ENCODE measurements at places on chromosomes 2 and 18.

- DNase-seq, result no peak
Observed at GRCh38 chr2:75503048-75503607, 57.6 kb downstream of the EVA1A start.

DNA sequence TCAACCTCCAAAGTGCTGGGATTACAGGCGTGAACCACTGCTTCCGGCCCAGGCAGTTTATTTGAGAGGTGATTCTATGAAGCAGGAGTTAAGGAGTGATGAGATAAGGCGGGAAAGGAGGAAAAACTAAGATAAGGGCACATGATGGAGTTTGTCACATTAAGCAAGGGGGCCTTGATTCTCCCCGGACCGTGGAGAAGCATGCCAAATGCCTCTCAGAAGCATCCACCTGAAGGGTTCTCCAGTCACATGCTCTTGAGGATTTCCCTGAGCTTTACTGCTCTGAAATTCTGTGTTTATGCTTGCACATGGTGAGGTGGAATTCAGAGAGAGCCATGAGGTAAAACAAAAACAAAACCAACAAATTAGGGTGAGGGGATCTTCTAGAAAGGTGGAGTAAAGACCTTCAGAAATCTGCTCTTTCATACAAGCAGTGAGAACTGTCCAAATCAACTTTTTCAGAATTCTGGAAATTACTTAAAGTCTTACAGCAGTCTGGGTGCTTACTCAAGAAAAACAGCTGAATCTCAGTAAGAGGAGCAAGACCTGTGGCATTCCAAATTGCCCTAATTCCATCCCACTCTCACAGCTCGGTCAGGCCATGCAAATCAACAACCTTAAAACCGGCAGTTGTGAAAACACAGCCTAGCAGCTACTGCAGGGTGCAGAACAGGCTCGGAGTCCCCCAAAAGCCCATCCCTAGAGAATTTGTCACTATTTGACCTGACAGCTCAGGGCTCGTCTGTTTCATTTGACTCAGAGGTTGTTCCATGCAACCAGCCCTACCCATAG, 69.1 kb upstream of the CTLA4 start:
- no peak for DNase-seq

- DNase-seq, result no peak
Observed at GRCh38 chr2:128775914-128776285, 457.2 kb upstream of the HS6ST1 start.

- DNase-seq, result no peak
Observed at GRCh38 chr2:68747900-68748299, 13.3 kb downstream of the ARHGAP25 start.

GRCh38 chr2:112772322-112772721, 7.9 kb upstream of the CKAP2L start:
- no peak for DNase-seq

- no peak for DNase-seq
Observed at GRCh38 chr2:71603851-71604725, 150.7 kb downstream of the DYSF start.

- DNase-seq, result no peak
Observed at GRCh38 chr2:230043025-230043424, 25.7 kb downstream of the SLC16A14 start.

GRCh38 chr2:151153601-151154000, 108.1 kb downstream of the RBM43 start:
- DNase-seq, result no peak

DNA sequence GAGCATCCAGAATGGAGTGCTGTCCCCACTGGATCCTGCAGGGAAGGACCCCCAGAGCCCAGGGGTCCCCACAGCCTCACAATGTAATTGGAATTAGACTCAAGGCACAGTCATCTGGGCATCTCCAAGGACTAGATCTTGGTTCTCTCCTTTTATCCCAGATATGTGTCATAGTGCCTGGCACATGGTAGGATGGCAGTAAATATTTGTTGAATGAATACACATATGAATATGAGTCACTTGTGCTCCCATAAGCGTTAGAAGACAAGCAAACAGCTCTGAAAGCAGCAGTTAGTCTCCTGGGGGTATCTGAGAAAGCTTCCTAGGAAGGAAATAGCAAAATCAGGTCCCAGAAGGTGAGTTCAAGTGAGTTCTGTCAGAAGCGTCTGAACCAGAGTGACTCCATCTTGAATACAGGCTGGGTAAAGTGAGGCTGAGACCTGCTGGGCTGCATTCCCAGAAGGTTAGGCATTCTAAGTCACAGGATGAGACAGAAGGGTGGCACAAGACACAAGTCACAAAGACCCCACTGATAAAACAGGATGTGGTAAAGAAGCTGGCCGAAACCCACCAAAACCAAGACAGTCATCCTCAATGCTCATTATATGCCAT, 234.1 kb upstream of the ID2 start:
- no peak for DNase-seq

DNA sequence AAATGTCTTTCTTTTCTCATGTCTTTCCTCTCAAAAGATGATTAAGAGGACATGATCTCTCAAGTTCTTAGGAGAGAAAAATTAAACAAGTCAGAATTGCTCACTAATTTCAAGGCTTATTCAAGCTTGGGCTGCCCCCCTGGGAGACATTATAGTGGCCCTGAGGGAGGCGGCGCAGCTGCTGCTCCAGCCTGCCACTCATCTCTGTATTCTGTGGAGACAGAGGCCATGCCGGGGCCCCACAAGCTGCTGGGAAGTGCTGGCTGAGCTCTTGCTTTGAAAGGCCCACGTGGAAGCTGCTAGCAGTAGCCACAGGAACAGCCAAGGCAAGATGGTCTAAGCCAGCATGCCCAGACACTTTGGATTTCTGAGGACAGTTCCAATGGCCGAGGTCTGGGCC, 267.4 kb downstream of the LNPK start:
- DNase-seq, result no peak

DNA sequence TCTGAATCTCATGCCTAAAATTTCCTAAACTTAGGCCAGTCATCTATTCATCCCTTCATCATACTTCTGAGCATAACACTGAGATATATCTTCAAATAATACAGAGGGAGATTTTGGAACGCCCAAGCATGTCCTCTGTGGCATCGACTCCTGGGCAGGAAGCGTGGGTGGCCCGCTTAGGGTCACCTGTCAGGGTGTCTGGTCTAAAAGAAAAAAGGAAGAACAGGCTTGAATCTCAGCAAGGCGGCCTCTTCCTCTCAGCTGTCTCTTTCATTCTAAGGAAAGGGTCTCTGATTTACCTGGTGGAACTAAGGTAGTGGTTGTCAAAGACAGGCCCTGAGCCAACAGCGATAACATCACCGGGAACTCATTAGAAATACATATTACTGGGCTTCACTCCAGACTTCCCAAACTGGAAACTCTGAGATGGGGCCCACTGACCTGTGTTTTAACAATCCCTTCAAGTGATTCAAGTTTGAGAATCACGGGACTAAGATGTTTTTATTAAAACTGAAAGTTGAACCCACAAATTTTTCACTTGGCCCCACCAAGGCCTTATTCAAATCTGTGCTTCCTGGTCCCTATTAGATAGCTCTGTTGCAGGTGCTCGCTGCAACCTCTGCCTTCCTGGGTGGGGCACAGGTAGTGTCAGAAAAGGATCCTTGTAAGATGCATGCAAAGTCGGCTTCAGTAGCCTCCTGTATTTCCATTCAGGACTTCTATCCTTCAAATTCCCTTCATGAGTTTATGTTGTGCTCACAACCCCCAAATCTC, 162.3 kb upstream of the CCDC68 start:
- DNase-seq, result no peak

DNA sequence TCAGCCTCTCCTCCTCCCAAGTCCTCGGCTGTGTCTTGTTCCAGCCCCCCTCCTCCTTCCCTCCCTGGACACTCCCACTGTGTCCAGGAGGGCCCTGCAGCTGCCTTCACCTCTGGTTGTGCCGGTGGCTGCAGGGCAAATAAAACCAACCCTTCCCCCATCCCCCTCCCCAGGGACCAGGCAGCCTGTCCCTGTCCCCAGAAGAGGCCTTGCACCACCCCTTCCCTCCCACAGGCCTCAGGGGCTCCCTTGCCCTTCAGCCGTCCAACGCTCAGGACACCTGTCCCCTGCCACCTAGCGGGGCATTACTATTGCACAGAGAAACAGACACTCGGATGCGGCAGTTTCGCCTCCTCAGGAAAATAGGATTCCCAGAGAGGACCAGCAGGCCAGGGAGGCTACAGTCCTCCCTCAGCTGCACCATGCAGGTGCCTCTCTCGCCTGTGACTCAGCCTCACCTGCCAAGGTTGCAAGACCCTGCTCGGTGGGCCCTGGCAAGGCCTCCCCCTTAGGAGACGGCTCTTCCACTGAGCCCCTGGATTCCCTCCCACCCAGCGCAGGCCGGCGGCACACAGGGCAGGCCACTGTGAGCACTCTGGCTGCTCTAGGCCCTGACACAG, 5.5 kb upstream of the GPC1 start:
- no peak for DNase-seq

DNA sequence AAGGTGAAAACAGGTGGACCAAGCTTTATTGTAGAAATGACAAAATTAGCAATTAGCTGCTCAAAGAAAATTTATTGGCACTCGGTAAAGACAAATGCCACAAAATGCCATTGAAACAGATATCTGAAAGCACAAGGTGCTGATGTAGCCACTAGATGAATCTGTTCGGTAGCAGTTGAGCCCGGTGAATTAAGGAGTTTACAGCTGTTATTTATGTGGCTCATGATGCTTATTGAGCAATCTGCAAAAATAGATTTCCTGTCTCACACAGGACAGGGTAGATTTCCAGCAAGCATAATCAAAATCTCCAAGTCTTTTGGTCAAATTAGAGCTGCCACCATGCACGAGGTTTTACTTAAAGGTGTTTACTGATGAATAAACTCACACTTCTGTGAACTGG, 182.2 kb downstream of the PPP1R1C start:
- DNase-seq, result no peak

DNA sequence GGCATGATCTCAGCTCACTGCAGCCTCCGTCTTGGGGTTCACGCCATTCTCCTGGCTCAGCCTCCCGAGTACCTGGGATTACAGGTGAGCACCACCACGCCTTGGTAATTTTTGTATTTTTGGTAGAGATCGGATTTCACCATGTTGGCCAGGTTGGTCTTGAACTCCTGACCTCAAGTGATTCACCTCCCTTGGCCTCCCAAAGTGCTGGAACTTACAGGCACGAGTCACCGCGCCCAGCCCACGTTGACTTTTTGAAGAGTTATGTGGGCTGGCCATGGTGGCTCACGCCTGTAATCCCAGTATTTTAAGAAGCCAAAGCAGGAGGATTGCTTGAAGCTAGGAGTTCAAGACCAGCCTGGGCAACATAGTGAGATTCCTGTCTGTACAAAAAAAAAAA, 20.8 kb downstream of the CCL20 start:
- DNase-seq, result no peak

DNA sequence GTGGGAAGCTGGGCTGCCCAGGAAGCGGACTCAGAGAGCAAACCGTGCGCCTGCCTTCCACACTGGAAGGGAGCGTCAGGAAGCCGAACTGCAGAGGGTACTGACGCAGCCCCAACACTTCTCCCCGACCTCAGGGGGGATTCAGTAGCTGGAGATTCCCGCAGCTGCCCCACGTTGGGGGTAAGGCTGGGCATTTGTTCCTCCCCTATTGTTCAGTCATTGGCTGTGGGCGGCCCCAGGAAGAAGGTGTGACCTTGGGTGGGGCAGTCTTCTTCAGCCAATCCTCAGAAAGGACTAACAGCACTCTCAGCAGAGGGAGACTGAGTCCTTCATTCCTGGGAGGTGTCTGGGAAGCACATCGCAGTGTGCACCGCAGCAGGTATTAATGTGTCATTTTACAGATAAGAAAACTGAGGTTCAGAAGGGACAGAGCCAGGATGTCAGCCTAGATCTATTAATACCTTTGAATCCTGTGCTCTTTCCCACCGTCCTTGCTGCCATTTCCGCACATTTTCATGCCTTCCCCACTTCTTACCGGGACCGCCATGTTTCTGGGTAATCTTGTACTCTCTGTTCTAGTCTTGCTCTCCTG, 12.1 kb upstream of the C18orf32 start:
- no peak for DNase-seq

DNA sequence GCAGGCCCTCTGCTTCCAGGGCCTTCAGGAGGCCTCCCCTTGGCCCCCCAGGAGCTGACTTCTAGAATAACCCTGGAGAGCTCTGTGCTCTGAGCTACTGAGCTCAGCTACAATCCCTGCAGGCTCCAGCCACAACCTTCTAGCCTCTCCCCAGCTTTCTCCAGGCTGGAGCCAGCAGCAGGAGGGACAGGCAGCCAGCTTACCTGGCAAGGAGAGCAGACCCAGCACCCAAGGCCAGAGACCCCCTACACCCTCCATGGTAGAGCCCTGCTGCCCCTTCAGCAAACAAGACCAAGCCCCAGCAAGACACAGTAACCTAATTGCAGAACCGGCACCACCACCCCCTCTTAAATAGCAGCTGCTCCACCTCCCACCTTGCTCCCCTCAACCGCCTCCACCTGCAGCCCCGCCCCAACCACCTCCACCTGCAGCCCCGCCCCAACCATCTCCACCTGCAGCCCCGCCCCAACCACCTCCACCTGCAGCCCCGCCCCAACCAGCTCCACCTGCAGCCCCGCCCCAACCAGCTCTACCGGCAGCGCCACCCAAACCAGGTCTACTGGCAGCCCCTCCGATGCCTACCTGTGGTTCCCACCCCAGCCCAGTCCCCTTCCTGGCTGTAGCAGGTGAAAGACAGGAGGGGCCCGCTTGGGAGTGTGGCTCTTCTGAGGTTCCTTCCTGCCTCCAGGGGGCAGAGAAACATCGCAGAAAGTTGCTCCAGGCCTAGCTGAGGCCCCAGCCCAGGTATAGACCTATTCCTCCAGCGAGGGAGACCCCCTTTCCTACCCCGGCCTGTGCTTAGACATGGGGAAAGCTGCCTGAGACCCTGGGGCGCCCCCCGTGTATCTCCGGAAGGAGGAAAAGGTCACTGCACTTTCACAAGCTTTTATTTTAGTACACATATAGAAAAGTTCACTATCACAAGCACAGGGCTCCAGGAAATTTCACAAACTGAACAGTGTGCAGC, at the start of gene ASTL:
Gene ASTL, minus strand, starts transcription at position 324 of the 967 bp plus-strand sequence. Its CDS starts 66 bp downstream, at position 258.
- DNase-seq, result peak; percentile 61

- no peak for DNase-seq
Observed at GRCh38 chr2:122780251-122780650, 1024.8 kb downstream of the TSN start.

GRCh38 chr2:236588932-236589592, 19.4 kb downstream of the ACKR3 start:
- DNase-seq, result no peak

- DNase-seq, result no peak
Observed at GRCh38 chr2:235806986-235807750, 313.3 kb downstream of the AGAP1 start.

DNA sequence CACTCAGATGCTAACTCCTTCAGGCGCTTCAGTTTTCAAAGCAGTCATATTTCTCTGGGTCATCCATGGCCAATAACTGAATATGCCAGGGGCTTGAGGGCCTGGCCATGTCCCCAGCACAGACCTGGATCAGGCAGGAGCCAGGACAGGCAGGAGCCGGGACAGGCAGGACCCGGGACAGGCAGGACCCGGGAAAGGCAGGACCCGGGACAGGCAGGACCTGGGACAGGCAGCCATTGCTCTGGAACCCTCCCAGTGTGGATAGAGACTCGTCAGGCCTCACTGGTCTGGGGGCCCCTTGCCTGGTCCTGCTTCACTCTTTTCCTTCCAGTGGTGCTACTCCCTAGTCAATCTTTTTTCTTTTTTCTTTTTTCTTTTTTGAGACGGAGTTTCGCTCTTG, 117.5 kb upstream of the TEX51 start:
- no peak for DNase-seq

- no peak for DNase-seq
Observed at GRCh38 chr18:61824733-61825363, 68.0 kb downstream of the RNF152 start.

GRCh38 chr2:240128608-240129145, 7.4 kb downstream of the COPS9 start:
- no peak for DNase-seq

Data from activated CD4-positive, alpha-beta T cell treated with anti-CD3 and anti-CD28 coated beads, Interleukin-10, Interleukin-2, amounts not matched to agents 100 ng/mL and 50 ng/mL, durations not matched to agents 16 hours and 8 hours (primary cell).